ENCODE measurements at places on chromosomes 13 and 19. TPM values are rescaled to one million over a fixed set of nuclear protein-coding genes. Genes with fewer than 3 reads are reported as not detected.
A peak's percentile ranks its signal among the peaks of the same experiment; 100 is the strongest.

GRCh38 chr13:64684685-64685431, 2545.3 kb downstream of the PCDH9 start:
- no peak overlapping the region for H3K4me3 ChIP-seq
- no peaks in the 10 kb centered on the region for H3K36me3 ChIP-seq
- H3K4me1 ChIP-seq = no peaks in the 10 kb centered on the region
- DNase-seq = no peak
- no peak overlapping the region for H3K27ac ChIP-seq

BLVRB gene
- total RNA-seq = 114 TPM

- H3K36me3 ChIP-seq = no peaks in the 10 kb centered on the region
- no peaks in the 10 kb centered on the region for H3K4me1 ChIP-seq
- no peaks in the 10 kb centered on the region for H3K27me3 ChIP-seq
- H3K27ac ChIP-seq = no peak overlapping the region
Measured at GRCh38 chr19:43713208-43713607, 2.7 kb upstream of the IRGC start.

DNA sequence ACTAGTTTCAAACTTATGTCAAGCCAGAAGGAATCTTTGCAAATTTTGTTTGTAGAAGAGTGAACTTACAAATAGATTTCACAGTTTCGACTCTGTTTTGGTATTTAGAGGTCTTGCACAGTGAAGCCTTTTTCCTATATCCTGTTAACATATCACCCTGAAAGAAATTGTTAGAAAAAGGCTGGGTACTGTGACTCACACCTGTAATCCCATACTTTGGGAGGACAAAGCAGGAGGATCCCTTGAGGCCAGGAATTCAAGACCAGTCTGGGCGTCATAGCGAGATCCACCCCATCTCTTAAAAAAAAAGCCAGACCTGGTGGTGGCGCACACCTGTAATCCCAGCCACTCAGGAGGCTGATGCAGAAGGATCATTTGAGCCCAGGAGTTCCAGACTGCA, 224.0 kb downstream of the GGACT start:
- H3K4me3 ChIP-seq = no peak overlapping the region
- H3K27ac ChIP-seq = no peak overlapping the region
- no peaks in the 10 kb centered on the region for H3K36me3 ChIP-seq
- DNase-seq = no peak
- H3K4me1 ChIP-seq = peaks cover 6% of the 10 kb centered on the region

- peaks cover 3% of the 10 kb centered on the region for H3K4me1 ChIP-seq
- DNase-seq = peak; percentile 13
- no peaks in the 10 kb centered on the region for H3K27me3 ChIP-seq
- H3K27ac ChIP-seq = peak overlapping the region; percentile 75
Measured at GRCh38 chr13:49466292-49466838, 22.3 kb downstream of the SETDB2 start.

PABPC3 gene
- total RNA-seq = 0.04 TPM

TMEM38A gene
- 10.6 TPM for total RNA-seq

TEX101 gene
- total RNA-seq = not detected

RNU6-9 gene
- not detected for total RNA-seq

PTBP1 gene
- total RNA-seq = 178 TPM

TMEM86B gene
- 21.1 TPM for total RNA-seq

FBXW9 gene
- total RNA-seq = 10.9 TPM

KIR2DL3 gene
- not detected for total RNA-seq
